ENCODE measurements at places on chromosomes 6 and 20.

- no peak for DNase-seq
Observed at GRCh38 chr6:69162811-69163210, 527.7 kb downstream of the ADGRB3 start.

DNA sequence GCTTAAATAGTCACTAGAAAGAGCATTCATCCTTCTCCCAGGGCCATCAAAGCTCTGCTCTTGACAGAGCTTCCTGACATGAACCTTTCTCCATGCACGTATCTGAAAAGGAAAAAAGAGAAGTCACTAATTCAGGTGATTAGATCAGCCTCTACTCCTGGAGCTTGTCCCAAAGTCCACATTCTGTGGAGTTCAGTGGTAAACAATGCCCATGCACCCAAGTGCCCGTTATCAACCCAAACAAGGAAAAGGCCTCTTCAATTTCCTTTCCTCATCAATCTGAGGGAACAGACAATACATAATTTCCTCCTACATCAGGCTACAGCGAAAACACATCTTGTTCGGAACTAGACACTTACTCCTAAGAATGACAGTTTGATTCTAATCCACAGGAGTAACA, 129.2 kb upstream of the PCSK2 start:
- DNase-seq, result no peak

DNA sequence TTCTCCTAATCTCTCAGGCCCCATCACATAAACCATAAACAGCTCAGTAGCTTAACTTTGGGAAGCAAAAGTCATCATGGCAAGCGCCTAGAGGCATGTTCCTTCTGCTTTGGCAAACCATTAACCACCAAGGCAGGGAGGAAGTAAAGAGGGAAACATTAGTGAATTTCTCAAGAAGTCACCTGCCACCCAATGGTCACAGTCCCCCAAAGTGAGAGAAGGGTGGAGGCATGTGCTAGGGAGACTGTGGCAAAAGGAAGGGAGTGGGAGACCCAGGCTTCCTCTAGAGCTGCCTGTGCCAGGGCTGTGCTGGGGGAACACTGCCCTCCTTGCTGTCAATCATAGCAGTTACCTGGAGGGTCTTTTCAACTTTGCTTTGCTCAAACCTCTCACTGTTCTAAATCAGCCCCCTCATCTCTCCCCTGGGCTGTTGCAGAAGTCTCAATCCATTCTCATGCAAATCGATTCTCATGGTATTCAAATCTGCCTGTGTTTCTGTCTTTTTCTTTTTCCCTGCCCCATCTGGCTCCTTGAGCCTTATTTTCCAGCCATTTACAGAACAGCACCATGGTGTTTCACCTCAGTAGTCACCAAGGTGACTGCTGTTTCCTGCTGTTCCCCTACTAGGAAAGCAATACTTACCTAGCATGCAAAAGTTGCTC, 1.8 kb upstream of the RNF24 start:
- DNase-seq, result no peak

- DNase-seq, result no peak
Observed at GRCh38 chr6:14674458-14674857, 556.9 kb downstream of the CD83 start.

- no peak for DNase-seq
Observed at GRCh38 chr6:18703546-18703945, 316.4 kb downstream of the RNF144B start.

DNA sequence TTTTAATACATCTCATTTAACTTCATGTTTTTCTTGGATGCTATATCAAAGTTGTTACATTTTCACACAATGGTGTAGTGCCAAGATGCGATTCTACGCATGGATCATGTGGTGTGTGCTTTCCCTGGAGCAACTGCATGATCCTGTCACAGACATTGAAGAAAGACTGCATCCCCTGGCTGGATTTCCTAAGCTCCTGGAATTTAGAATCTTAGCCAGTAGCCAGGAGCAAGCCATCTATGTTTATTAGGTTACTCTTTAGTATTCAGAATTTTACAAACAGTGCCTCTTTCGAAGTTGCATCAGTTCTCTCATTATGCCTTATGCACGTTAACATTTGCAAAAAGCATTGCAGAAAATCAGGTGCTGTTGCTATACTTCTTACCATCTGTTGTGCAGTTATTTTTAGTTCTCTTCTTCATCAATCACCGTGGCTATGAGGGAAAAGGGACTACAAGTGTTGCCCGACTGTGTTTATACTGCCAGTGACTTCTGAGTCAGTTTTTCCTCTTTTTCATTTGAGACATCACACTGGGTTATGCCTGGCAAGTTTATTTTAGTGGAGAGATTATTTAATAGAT, 584.2 kb downstream of the BCKDHB start:
- DNase-seq, result no peak

- DNase-seq, result no peak
Observed at GRCh38 chr6:35188886-35189285, 24.9 kb upstream of the SCUBE3 start.

DNA sequence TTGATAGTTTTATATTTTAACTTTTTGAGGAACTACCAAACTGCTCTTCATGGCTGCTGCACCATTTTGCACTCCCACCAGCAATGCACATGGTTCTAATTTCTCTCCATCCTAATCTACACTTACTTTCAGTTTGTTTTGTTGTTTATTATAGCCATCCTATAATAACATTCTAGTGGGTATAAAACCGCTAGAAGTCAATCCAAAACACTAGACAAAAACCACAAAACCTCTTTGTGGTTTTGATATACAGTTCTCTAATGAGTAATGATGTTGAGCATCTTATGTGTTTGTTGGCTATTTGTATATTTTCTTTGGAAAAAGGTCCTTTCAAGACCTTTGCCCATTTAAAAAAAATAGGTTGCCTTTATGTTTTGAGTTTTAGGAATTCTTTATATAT, 5.6 kb downstream of the RPP21 start:
- DNase-seq, result no peak

- DNase-seq, result no peak
Observed at GRCh38 chr20:59326188-59326587, 25.8 kb downstream of the EDN3 start.

DNA sequence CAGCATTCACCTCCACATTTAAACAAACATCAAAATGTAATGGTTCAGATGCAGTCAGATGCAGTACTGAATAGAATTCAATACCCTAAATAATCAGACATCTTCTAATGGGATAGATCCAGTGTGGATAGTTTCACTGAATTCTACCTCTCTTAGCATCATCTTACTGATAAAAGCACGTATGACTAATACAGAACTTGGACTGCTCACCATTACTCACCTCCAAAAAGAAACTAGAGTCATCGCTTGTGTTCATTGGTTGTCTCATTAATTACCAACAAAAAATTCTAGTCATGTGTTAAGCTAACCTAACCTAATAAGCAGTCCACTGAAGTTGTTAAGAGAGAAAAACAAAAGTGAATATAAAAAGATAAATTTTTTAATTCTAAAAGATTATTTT, 165.9 kb upstream of the IRAK1BP1 start:
- no peak for DNase-seq

DNA sequence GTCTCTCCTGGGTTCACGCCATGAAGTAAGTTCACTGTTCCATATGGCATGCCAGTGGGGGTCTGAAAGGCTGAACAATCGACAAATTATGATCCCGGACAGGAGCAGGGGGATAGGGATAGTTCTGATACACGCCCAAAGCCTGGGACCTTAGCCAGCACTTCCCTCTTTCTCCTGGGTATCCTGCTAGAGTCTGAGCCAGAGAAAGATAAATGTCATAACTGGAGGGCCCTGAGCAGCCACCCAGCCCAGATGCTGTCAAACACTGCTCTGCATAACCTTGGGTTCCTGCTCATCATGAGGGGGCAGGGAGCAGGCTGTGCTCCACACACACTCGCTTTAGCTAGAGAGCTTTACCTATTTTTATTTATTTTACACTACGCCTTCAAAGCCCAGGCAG, 12.3 kb downstream of the EDEM2 start:
- no peak for DNase-seq

GRCh38 chr6:168355716-168356522, 36.3 kb upstream of the DACT2 start:
- DNase-seq, result no peak

DNA sequence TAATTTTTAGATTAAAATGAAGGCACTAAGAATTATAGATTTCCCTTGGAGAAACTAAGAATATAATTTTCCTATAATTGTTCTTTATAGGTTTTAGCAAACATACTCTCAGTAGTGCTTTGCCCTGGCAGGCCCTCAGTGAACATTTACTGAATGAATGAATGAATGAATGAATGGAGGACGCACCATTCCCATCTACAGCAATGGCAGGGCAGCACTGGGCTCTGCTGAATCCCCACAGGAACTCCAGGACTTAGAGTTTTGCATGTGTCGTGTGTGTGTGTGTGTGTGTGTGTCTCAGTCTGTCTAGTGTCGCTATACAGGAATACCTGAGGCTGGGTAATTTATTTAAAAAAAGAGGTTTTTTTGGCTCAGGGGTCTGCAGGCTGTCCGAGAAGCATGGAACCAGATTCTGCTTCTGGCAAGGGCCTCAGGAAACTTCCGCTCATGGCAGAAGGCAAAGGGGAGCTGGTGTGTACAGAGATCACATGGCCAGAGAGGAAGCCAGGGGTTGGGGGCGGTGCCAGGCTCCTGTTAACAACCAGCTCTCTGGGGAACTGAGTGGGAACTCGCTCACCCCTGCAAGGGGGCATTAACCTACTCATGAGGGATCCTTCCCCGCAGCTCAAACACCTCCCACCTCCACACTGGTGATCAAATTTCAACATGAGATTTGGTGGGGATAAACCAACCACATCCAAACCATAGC, 20.1 kb downstream of the RNASET2 start:
- no peak for DNase-seq

DNA sequence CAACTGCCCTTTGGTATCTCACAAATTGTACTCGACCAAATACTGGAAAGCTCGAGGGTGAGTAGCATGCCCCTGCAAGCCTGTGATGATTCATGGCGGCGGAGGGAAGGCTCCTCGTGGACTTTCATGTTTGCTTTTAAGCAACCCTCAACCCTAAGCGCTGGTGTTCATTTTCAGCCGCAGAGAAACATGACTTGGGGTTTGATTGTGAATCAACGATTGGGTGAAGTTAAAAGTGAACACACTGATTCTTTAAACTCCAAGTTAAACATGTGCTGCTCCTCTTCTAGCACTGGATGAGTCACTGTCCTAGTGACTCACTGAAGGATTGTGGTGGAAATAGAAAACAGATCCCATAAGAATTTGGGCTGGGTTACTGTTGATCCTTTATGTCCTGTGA, 8.3 kb downstream of the CD109 start:
- DNase-seq, result no peak

DNA sequence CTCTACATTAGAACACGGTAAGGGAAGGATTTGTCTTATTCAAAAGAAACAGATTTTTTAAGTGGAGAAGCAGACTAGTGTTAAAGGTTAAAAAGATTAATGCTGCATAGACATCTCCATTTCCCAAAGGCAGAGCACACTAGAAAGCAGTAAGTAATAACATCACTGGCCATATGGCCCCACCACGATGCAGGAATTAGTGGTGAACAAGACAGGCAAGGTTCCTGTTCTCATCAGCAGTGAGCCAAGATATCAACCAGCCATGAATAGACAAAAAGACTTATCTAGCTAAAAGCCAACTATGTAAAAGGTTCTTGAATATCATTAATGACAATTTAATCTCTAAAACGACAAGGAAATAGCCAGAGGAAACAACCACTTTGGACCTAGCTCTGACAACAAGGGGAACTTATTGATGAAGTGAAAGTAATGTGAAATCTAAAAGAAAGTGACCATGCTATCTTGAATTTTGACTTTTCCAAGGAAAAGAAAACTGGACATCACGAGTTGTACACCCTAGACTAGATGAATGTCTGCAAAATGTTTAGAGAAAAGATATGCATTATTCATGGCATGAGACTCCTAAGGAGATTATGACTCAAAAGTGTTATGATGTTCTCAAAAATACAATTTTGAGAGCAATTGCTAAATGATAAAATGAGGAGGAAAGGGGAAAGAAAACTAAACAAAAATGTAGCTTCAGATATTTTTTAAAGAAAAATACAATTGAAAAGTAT, 157.9 kb upstream of the STXBP5 start:
- no peak for DNase-seq

- no peak for DNase-seq
Observed at GRCh38 chr20:7496394-7496991, 443.8 kb downstream of the HAO1 start.

- DNase-seq, result no peak
Observed at GRCh38 chr20:51769976-51770615, 1.9 kb upstream of the ATP9A start.

GRCh38 chr6:11043378-11043960, 636 bp downstream of the ELOVL2 start:
- no peak for DNase-seq

DNA sequence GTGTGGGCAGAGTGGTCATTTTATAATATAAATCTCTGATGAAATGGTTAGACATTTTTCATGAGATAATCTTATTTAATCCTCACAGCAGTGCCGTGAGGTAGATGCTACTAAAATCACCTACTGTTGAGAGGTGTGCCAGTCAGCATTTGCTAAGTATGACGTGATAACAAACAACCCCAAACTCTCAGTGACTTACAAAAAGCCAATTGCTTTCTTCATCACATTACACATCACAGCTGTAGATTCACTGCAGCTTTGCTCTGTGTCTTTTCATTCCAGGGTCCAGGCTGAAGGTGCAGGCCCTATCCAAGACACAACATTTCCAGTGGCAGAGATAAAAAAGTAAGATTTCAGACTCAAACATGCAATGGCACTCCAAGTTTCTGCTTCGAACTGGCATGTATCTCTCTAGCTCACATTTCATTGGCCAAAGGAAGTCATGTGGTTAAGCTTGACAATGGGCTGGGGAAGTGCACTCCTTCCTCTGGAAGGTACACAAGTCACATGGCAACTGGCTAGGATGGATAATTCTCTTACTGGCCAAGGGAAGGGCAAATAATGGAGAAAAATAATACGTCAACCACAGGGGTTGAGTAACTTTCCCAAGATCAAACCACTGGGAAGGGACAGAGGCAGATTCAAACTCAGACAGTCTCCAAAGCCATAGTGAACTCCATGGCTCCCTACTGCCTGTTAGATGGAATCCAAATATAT, 69.5 kb upstream of the EPB41L1 start:
- no peak for DNase-seq

DNA sequence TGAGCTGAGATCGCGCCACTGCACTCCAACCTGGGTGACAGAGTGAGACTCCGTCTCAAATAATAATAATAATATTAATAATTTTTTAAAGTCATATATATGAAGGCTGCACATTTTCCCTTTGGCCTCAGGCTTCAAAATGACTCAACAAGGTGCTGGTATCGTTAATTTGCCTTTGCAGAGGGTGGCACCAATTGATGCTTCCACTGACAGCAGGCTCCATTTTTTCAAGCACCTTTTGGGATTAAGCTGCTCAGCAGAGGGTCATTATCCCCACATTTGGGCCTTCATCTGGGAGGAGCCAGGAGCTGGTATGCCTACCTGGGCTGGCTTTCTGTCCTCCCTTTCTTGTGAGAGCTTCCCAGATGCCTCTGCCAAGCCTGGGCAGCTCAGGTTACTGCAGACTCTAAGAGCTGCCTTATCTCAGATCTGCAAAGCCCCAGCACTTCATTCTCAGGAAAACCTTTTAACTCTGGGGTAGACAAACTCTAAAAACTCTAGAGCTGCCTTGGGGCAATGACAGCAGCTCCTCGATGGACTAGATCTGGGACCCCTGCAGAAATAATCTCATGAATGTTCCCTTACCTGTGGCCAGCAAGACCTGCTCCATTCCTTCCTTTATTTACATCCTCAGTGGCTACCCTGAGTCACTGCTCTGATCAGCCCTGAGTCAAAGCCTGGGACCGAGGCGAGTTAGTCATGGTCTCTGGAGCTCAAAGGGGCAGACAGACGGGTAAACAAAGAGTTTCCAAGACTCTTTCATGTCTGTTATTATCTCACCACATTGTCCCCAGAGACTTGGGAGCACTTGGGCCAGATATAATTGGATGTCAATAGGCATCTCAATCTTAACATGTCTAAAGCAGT, 80.0 kb upstream of the EYA2 start:
- DNase-seq, result no peak
